Activated CD8-positive, alpha-beta memory T cell treated with anti-CD3 and anti-CD28 coated beads for 48 hours (primary cell): ENCODE measurements at places on chromosomes 12 and 14.

DNA sequence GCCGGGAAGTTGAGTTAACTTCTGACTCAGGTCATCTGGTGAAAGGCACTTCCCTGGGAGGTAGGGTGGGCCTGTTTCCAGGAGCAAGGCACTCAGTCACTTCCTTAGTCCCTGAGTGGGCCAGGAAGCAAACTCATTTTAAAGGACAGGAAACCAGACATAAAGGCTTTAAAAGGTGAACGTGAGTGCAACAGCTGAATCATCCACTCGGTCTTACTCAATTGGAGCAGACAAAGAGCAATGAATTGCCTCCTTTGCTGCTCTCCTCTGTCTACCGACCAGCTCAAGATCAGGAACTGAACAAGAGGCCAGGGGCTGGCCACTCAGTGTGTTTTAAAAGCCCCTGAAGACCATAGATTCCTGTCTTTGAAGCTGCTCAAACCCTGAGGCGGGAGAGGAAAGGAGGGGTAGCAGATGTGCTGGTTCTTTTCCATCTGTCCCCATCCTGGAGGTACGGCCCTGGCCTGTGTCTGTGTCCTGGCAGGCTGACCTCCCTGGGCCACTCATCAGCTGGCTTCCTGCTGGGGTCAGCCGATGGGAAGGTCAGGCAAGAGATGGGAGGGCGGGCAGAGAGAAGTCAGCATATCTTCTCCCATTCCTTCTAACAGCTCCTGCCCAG, 148.9 kb downstream of the PPM1H start:
- no peak for DNase-seq

DNA sequence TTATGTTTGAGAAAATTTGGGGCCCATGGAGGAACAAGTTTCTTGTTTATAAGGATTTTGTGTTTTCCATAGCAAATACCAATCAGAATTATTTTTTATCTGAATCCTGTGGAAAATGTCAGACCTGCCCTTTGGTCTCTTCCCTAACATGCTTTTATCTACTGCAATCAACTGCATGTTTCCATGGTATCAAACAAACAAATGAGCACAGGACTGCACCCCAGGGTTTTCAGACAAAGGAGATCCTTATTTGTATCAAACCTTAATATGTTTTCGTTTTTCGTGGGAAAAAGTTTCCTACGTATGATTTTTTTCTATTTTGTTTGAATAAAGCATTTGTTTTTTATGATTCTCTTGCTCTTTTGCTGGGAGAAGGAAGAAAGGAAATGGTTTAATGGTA, 91.1 kb downstream of the GPR135 start:
- no peak for DNase-seq

DNA sequence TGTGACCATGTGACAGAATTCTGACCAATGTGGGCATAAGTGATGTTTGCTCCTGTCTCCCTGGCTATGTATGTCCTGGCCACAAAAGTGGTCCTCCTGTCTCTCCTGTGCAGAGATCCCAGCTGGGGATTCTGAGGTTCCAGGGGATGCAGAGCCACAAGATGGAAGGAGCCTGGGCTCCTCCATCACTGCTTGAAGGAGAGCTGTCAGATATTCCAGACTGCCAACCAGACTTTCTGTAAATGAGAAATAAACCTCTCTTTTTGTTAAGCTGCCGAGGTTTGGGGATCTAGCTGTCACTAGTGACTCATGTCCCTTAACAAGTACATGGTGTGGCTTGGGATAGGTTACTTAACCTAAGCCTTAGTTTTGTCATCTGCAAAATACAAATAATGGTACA, 21.9 kb downstream of the BDKRB1 start:
- no peak for DNase-seq

DNA sequence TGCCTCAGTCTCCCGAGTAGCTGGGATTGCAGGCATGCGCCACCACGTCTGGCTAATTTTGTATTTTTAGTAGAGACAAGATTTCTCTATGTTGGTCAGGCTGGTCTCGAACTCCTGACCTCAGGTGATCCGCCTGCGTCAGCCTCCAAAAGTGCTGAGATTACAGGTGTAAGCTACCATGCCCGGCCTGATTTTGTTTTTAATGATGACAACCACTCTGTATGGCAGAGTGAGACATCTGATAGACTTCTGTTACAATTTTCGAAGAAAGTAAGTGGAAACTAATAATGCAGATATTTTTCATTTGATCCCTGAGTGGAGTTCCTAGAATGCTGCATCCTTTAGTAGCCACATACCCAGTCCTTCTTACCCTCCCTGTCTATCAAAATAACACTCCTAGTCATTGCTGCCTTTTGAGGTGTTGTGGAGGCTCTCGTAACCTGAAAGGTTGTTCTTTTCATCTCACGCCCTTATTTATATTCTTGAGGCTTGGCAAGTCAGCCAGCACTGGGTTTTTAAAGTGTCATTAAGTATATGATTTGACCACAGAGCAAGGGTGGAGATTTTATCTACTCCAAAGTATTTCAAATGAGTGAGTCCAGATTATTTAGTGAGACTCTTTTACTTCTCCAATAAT, 5.9 kb upstream of the EID3 start:
- DNase-seq, result no peak

GRCh38 chr12:130700492-130701401, 15.4 kb downstream of the RIMBP2 start:
- no peak for DNase-seq

GRCh38 chr14:75236467-75236866, 42.2 kb upstream of the FOS start:
- DNase-seq, result no peak
